ENCODE measurements at places on chromosomes 1 and 21. TPM values are rescaled to one million over a fixed set of nuclear protein-coding genes. Genes with fewer than 3 reads are reported as not detected.

Gene ASPM
- 10.0 TPM for polyA plus RNA-seq

Gene SLC22A15
- 2.8 TPM for polyA plus RNA-seq

Gene GRHL3
- polyA plus RNA-seq, result 0.54 TPM

Gene OLIG1
- 0.01 TPM for polyA plus RNA-seq

Gene SLAMF9
- 0.33 TPM for polyA plus RNA-seq

Gene TNFSF4
- polyA plus RNA-seq, result 0.63 TPM

Gene TSPAN1
- 17.8 TPM for polyA plus RNA-seq

Gene CLDN17
- polyA plus RNA-seq, result not detected

Gene BMP8A
- 0.69 TPM for polyA plus RNA-seq

DNA sequence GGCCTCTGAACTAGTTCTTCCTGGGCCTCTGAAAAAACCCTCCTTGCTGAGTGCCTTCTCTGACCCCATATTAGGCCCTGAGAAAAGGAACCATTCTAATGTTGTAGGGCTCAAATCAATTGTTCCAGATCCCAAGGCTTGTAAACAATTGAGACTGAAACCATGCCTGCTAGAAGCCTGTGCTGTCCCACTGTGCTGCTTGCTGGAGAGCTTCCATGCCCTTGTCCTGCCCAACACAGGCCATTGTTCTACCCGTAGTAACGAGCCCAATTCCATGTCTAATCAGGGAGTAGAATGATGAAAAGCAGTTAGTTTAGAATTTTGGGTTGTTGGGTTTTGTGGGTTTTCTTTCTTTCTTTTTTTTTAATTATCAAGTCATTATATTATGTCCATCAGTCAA lies 47.4 kb downstream of the ZNF281 start:
- DNase-seq, result no peak

DNA sequence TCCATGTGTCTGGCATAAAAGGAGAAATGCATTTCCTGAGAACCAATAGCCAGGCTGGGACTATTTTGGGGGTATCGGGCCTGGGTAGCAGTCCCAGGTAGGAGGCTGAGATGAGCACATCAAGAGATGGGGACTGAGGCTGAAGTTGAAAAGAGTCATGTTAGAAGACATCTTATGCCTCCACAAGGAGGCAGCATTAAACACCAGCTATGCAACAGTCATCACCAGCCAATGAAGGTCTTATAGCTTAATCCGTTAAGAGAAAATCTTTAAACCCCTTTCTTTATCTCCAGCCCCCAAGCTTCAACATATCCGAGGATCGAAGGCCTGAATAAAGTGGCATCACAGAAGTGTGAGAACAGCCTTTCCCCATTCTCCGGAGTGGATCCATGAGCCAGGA lies 640.7 kb upstream of the PTBP2 start:
- no peak for DNase-seq

DNA sequence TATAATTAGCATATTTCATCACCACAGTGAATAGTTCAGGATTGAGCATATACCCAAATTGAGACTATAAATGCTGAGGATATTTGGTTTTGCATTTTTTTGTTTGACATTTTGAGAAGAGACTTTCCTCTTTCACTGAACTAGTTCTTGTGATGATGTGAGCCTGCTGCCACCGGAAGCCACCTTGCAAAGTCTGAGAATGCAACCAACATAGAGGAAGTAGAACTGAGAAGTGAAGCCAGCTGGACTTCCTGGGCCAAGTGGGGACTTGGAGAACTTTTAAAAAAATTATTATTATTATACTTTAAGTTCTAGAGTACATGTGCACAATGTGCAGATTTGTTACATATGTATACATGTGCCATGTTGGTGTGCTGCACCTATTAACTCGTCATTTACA lies 102.3 kb downstream of the RPE65 start:
- no peak for DNase-seq

GRCh38 chr21:16587141-16587581 lies 857.4 kb downstream of the USP25 start:
- DNase-seq, result peak; percentile 59

DNA sequence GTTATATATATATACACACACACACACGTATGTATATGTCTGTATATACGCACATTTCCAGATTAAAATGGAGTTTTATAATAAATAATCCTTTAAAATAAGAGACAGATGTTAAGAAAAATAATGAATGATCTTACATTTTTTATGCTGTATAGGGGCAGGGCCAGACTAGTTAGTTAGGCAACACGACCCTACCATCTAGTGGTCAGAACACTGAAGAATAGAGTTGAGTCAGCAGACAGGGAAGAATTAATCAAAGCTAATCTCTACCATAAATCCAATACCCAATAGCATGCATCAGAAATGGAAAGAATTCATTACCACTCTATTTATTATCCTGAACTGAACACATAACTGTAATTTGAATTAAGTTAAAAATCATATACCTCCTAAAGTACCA lies 156.7 kb downstream of the BRINP3 start:
- DNase-seq, result no peak

- peak; percentile 75 for DNase-seq
These were observed 408.3 kb upstream of the PLXNA2 start for GRCh38 chr1:208652296-208653160.

GRCh38 chr21:42558846-42559245 lies 45.2 kb downstream of the SLC37A1 start:
- DNase-seq, result no peak

Measured in large intestine (tissue), 12 donors.